ENCODE measurements at places on chromosomes 5 and 9.

GRCh38 chr9:437574-438001 is 222.9 kb downstream of the DOCK8 start:
- DNase-seq = peak; percentile 15

GRCh38 chr5:171496456-171496855 is 77.0 kb downstream of the FGF18 start:
- no peak for DNase-seq

GRCh38 chr9:2085716-2086115 is 70.6 kb downstream of the SMARCA2 start:
- DNase-seq = peak; percentile 68

DNA sequence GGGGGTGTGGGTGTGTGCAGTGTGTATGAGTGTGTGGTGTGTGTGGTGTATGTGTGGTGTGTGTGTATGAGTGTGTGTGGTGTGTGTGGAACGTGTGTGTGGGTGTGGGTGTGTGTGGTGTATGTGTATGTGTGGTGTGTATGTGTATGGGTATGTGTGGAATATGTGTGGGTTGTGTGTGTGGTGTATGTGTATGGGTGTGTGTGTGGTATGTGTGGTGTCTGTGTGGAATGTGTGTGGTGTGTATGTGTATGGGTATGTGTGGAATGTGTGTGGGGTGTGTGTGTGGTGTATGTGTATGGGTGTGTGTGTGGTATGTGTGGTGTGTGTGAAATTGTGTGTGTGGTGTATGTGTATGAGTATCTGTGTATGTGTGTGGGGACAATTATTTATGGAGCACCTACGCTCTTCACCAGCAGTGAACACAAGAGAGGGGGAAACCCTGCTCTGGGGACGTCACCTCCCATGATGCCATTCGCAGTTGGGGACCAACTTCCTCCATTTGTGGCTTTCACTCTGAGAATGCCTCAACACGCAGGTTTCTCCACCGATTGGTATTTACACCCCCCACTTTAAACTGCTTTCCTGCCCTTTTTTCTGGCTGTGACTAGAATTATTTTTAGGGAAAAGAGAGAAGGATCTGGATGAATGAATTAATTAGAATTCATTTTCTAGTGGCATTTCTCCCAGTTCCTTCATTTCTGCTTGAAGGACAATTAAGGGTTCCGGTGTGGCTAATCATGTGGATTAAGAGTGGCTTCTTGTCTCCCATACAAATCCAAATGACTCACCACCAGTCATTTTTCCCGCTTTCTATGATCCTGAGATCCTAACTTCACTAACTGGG is 238.1 kb downstream of the ROR2 start:
- no peak for DNase-seq

- no peak for DNase-seq
Observed at GRCh38 chr5:95285409-95285755, 488 bp upstream of the MCTP1 start.

GRCh38 chr9:1839909-1840308 is 175.2 kb upstream of the SMARCA2 start:
- DNase-seq = no peak

DNA sequence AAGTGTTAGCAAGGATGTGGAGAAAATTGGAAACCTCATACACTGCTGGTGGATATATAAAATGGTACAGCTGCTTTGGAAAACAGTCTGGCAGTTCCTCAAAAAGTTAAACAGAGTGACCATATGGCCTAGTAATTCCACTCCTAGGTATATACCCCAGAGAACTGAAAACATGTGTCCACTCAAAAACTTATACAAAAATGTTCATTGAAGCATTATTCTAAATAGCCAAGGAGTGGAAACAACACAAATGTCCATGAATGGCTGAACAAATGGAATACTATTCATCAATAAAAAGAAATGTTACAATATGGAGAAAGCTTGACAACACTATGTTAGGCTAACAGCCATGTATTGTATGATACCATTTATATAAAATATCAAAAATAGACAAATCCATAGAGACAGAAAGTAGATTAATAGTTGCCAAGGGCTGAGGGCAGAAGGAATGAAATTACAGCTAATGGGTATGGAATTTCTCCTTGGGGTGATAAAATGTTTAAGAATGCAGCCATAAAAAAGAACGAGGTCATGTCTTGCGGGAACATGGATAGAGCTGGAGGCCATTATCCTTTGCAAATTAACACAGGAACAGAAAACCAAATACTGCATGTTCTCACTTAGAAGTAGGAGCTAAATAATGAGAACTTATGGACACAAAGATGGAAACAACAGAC is 33.6 kb upstream of the FBP1 start:
- peak; percentile 40 for DNase-seq

- DNase-seq = no peak
Observed at GRCh38 chr5:82513738-82514137, 235.6 kb upstream of the RPS23 start.

GRCh38 chr5:144405991-144406390 is 235.3 kb downstream of the KCTD16 start:
- DNase-seq = no peak

- DNase-seq = no peak
Observed at GRCh38 chr5:145681216-145681615, 153.9 kb downstream of the PRELID2 start.

Data from GM04504 (cell line).